ENCODE measurements at places on chromosomes 2 and 18. TPM values are rescaled to one million over a fixed set of nuclear protein-coding genes. Genes with fewer than 3 reads are reported as not detected.

GRCh38 chr18:48754993-48755473, 195.7 kb downstream of the SMAD7 start:
- DNase-seq, result no peak

DNA sequence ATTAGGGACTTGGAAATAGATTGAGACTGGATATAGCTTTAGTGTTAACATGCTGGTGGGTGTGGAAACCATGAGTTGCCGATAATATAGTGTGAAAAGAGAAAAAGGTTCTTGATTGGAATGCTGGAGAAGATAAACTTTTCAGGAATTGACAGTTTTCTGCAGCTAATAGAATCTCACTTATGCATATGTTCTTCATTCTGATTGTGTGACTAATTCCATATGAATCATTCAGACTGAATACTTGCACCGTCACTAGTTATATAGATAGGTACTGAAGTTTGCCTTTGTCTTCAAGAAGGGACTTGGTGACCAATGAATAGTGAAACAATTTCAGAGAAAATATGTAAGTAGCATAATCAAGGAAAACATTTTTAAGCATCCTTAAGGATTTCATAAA, 225.7 kb upstream of the FOSL2 start:
- DNase-seq, result no peak

The CHST10 gene
- total RNA-seq, result 6.5 TPM

The SOX11 gene
- total RNA-seq, result not detected

GRCh38 chr2:82239176-82239575, 1934.6 kb upstream of the LRRTM1 start:
- no peak for DNase-seq
